ENCODE measurements at places on chromosomes 2 and 18.

DNA sequence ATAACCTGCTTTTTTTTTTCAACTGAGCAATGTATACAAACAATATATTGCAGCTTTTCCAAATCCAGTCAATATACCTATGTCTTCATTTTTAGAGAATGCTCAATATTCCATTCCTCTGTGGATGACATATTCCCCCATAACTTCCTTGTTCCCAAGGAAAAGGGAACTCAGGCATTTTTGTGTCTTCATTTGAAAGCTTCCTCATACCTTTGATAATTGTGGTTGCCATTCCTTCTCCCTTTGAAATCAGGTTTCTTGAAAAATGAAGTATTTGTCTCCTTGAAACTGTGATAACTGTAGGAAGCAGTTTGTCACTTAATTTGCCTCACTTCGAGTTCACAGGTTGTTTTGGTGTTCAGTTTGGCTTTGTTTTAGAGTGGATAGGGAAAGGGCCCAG is 13.5 kb downstream of the ELAC1 start:
- DNase-seq = no peak

- no peak for DNase-seq
Observed at GRCh38 chr2:176175709-176176607, 12.5 kb upstream of the HOXD1 start.

- no peak for DNase-seq
Observed at GRCh38 chr2:8491296-8492027, 190.4 kb upstream of the ID2 start.

DNA sequence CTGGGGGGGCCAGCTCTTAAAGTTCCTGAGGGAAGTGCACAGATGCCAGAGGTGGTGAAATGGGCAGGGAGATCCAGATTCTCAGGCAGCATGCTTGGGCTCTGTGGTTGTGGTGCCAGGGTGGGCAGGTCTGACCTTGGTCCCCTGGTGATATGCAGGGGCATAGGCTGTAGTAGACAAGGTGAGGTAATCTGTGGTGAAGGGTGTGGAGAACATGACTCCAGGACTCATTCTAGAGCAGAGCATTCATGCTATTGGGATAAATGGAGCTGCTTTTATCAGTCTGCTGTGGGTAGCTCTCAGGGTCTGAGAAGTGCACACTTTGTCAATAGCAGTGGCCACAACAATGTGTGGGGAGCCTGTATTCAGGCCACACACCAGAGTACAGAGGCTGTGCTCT is 16.9 kb downstream of the ACVR1C start:
- DNase-seq = no peak

DNA sequence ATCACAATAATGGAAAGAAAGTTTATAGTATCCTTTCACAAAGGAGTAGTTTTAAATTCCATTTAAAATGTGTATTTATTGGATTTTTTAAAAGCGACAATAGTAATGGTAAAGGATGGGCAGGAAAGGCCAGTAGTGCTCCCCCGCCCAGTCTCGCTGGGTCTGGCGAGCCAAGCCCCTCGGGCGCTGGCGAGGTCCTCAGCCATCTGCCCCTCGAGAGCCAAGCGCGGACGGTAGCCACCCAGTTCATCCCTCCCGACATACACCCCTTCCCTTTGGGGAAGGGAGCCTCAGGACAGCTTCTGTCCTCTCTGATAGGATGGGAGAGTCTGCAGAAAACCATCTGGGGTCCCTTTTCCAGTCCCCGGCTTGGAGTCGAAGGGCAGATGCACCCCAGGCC is 45.2 kb downstream of the BOLA3 start:
- DNase-seq = no peak

- no peak for DNase-seq
Observed at GRCh38 chr18:80097201-80097600, 11.9 kb upstream of the ADNP2 start.

- no peak for DNase-seq
Observed at GRCh38 chr18:63528863-63529492, 13.2 kb upstream of the SERPINB12 start.

DNA sequence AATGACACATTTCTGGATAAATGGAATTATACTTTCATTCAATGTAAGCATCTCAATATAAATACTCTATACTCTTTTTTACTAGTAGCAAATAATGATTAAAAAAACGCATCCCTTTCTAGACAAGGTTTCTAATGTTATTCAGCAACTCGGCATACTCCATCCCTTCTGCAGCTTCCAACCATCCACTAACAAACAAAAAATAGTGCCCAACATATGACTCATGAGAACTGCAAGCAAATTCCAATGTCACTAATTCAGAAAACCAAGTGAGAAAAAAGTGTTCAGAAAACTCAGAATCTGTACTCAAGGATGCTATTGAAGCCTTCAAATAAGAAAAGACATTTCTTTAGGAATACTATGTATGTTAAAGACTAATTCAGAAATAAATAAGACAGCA is 140.0 kb downstream of the BAZ2B start:
- DNase-seq = no peak

- no peak for DNase-seq
Observed at GRCh38 chr2:231335591-231335990, 59.9 kb upstream of the B3GNT7 start.

DNA sequence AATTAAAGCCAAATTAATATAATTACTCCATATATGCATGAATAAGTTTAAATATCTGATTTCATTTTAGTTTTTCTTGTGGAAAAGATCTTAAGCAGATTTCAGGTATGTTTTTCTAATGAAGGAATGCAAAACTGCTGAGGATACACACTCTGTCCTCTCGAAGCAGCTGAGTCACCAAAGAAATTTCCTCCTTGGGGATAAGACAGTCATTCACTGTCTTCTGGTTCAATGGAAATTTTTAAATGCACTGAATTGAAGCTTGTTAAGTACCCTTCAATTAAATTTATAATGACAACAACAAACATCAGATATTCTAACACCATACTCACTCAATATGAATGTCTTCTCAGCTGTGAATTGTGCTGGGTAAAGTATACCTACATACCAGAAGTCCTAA is 101.5 kb upstream of the DNER start:
- no peak for DNase-seq

DNA sequence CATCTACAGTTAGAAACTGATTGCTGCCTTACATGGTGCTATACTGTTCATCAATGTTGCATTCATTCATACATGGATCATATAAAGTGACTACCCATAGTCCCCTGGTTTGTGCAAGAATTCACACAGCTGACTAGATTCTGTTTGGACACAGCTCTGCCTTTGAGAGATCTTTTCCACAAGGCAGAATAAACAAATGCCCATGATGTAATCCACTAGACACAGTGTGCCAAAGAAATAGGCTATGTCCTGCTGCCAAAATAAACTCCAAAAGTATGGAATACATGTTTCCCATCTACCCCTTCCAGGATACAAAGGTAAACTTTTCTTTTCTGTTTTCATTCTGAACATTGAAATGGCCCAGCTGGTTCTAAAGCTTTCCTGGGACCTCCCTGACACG is 269.4 kb upstream of the CHAC2 start:
- no peak for DNase-seq

DNA sequence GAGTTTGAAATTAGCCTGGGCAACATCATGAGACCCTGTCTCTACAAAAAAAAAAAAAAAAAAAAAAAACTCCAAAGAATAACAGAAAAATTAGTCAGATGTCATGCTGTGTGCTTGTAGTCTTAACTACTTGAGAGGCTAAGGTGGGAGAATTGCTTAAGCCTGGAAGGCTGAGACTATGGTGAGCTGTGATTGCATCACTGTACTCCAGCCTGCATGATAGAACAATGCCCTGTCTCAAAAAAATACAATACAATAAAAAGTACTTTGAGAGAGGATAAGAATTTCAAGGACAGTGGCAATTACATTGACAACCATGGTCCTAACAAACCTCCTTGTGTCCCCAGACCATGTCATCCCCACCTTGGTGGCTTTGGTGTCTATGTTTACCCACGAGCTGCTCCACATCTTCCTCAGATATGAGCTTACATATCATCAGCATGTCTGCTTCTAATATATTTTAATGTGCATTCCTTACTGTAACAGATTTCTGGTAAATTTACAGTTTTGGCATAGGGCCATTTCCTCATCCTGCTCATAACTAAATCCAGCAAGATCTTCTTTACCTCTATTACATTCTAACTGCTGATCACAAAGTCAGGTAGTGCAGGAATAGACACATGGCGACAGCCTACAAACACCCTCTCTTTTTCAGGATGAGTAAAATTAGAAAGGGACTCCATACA is 437.7 kb upstream of the HNRNPA3 start:
- no peak for DNase-seq

DNA sequence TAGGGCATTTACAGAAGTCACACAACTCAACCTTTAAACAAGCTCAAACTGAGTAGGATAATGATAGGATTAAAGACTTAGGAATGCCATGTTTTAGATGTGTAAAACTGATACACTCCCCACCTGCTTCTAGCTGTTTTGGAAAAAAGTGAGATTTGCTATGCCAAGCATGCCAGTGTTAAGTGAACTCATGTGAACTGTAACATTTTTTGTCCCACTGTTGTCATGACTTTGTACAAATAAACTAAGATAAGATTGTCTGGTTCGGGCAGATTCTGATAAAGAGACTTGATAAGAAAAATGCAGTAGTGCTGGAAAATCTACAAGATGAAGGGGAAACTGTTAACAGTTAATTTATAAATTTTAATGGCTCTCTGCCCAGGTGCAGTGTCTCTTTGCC is 66.5 kb downstream of the GLS start:
- DNase-seq = no peak

DNA sequence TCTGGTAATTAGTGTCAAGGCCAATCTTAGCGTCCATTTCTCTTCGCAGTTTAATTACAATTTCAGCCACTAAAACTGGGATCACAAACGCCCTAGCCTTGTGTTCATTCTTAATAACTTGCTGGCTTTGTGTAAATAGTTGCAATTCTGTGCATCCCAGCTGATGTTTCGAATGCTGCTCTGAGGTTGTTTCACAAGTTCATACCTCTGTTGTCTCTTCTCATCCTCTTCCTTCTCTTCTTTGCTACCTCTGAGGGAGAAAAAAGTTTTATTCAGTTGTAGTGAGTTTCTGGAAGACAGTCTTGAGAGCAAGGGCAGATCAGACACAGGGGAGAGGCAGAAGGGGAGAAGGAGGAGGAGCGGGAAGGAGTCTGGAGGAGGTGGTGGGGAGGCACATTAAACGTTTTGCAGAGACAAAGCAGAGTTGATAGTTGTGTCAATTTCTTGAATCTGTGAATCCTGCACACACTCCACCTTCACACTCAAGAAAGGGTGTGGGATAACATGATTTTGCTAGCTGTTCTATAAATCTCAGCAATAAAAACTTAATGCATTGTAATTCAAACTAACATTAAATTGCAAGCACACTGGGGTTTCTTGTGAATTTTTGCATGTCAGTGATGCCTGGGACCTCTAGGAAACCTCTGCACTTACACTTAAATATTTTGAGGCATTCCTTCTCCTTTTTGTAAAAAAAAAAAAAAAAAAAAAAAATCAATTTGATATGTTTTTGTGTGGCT is 6.8 kb downstream of the MEIS1 start:
- DNase-seq = no peak

DNA sequence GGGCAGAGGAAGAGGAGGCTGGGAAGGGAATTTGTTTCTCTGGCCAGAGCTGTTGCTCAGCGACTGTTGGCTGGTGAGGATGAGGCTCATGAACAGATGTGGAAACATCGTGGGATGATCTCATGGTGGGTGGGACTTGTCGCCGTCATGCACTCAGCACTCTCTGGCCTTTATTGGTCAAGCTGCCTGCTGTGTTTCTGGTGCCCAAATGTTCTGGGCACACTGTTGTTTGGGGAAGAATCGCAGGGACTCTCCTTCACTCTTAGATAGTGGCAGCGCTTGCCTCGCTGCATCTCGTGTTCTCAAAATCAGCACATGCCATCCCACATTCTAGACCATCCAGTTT is 145.6 kb downstream of the AGAP1 start:
- peak; percentile 88 for DNase-seq

- DNase-seq = no peak
Observed at GRCh38 chr2:71358931-71359671, 27.5 kb downstream of the ZNF638 start.

GRCh38 chr2:157440404-157441071 is 3.4 kb downstream of the CYTIP start:
- DNase-seq = no peak

DNA sequence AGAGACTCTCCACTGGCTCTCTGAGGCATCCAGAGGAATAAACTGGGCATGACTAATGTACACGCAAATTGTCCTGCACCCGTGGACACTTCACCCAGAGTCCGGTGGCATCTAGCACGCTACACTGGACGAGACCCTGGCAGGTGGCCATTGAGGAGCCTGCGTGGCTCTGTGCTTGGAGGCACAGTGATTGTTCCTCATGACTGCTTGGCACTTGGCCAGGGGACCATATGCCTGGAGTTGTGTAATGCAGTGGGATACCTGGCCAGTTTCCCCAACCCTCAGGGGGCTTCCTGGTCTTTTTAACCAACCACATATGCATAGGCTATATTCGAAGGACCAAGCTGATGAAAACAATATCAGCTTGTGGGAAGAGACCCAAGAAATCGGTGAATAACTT is 66.6 kb downstream of the MTCL1 start:
- DNase-seq = no peak

GRCh38 chr18:38297910-38298309 is 732.3 kb upstream of the CELF4 start:
- DNase-seq = no peak

DNA sequence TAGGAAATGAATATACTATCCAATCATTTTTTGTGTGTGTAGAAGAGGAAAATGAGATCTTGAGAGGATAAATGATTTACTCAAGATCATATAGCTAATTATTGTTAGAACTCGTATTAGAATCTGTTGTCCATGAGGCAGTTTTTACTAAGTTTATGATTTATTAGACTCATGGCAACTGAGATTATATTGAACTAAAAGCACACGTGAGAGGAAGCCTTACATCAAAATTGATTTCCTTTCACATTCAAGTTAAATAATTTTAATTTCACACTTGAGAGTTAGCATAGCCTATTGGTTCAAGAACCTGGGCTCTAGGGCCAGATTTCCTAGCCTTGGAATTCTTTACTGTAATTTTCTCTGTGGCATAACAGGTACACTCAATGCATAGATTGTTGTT is 552.3 kb downstream of the ERBB4 start:
- no peak for DNase-seq

- DNase-seq = no peak
Observed at GRCh38 chr18:28961669-28962228, 784.8 kb upstream of the CDH2 start.

- no peak for DNase-seq
Observed at GRCh38 chr2:229363185-229363814, 92.2 kb upstream of the PID1 start.

GRCh38 chr2:240687741-240688552 is 3.7 kb upstream of the AQP12A start:
- DNase-seq = no peak

GRCh38 chr2:100554798-100555407 is 7.9 kb upstream of the PDCL3 start:
- DNase-seq = no peak

DNA sequence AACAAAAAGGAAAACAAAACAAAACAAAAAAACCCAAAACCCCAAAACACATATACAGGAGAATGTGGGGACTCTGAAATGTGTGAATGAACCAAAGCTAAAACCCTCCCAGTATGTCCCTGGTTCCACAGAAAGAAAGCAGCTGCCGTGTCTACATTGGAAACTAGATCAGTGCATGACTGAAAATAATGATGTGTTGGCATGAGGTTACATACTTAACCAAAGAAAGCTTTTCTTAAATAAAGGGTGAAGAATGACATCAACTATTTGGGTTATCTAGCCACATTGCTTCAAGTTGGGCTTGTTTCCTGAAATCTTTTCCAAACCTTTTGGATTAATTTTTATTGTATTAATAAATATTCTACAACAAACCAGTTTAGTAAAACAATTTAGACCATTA is 91.9 kb upstream of the FN1 start:
- DNase-seq = no peak
